ENCODE measurements at places on chromosomes 16 and 17.

GRCh38 chr17:79826204-79826680 is 13.0 kb downstream of the CBX4 start:
- DNase-seq = no peak

- peak; percentile 27 for DNase-seq
Observed at GRCh38 chr17:75511610-75512575, 3.4 kb downstream of the CASKIN2 start.

- no peak for DNase-seq
Observed at GRCh38 chr17:80126449-80126715, 20.5 kb downstream of the EIF4A3 start.

DNA sequence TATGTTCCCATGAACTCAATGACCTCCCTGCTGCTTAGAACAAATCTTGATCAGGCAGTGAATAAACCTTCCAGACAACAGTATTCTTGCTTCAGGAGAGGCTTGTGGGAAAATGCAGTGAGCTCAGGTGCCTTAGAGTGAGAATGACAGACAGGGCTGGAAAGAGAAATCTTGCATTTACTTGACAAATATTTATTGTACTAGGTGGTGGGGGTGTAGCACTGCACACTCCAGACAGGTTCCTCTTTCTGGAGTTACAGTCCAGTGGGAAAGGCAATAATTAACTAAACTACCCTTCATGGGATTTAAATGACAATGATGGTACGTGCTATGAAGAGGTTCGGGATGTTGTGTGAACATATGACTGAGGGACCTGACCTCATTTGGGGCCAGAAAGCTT is 182.9 kb downstream of the SHISA9 start:
- no peak for DNase-seq

DNA sequence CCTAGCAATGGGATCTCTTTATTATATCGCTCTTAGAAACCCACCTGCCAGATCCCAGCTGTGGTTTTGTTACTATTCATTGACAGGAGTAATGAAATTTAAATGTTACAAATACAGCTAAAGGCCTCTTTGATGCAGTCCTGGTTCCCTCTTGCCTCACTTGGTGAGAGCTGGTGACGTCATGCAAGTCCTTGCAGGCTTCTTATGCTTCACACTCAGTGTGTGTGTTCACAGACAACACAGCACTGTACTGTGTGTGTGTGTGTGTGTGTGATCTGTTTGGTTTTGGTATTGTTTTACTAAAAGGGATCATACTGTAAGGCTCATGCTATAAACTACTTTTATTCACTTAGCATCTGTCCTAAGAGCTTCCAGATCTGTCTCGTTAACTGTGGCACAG is 75.0 kb downstream of the USP22 start:
- DNase-seq = no peak

- DNase-seq = no peak
Observed at GRCh38 chr17:74816905-74817620, 40.9 kb upstream of the NAT9 start.

GRCh38 chr17:68910789-68911431 is 44.3 kb downstream of the ABCA8 start:
- no peak for DNase-seq

GRCh38 chr16:13607289-13607688 is 312.7 kb upstream of the ERCC4 start:
- DNase-seq = no peak

GRCh38 chr17:81040791-81041337 is 5.9 kb downstream of the BAIAP2 start:
- peak; percentile 13 for DNase-seq

DNA sequence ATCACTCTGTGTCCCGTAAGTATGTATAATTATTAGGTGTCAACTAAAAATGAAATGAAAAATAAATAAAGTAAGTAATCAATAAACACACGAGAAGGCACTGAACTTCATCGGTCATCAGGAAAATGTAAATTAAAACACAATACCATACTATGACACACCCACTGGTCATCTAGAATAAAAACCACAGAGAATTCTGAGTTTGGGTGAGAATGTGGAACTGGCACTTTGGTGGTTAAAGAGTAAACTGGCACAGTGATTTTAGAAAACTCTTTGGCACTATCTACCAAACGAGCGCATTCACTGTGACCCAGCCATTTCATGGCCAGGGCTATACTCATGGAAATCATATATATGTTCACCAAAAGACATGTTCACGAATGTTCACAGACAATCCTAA is 98.2 kb downstream of the HS3ST3A1 start:
- peak; percentile 17 for DNase-seq

- DNase-seq = no peak
Observed at GRCh38 chr17:44655983-44656710, at the start of gene MEIOC. MEIOC (plus strand) TSS chr17:44656468; CDS start chr17:44656614, 146 bp downstream.

- no peak for DNase-seq
Observed at GRCh38 chr16:11857161-11857560, 5.8 kb upstream of the RSL1D1 start.

GRCh38 chr17:13587487-13588338 is 14.0 kb downstream of the HS3ST3A1 start:
- DNase-seq = no peak

DNA sequence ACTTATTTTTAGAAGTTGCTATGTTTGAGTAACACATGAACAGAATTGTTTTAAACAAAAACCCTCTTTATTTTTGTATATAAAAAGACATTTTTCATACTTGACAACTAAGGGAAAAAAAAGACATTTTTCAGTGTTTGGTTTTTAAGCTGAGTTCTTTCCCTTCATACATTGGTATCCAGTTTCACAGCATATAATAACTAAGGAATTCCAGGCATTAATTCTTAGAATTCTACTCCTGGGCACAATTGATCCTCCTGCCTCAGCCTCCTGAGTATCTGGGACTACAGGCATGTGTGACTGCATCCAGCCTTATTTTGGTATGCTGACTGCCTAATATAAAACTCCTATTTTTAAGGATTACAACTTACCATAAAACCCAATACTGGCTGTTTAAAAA is 8.4 kb downstream of the FBXO47 start:
- DNase-seq = no peak

GRCh38 chr17:78407387-78408000 is 29.0 kb downstream of the PGS1 start:
- no peak for DNase-seq

DNA sequence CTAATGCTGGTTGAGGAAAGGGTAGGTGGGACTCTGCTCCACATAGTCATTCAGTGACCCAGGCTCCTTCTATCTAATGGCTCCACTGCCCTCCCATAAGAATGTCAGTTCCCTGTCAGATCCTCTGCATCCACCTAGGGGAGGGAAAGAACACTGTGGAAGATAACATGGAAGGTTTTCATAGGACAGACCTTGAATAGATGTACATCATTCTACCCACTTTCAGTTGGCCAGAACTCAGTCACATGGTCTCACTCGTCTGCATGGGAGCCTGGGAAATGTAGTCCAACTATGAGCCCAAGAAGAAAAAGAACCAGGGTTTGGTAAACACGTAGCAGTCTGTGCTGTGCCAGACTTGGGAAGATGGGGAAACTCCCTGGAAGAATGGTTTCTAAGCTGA is 27.1 kb upstream of the SCNN1B start:
- no peak for DNase-seq

GRCh38 chr17:17380145-17380925 is 77.2 kb downstream of the NT5M start:
- DNase-seq = no peak

DNA sequence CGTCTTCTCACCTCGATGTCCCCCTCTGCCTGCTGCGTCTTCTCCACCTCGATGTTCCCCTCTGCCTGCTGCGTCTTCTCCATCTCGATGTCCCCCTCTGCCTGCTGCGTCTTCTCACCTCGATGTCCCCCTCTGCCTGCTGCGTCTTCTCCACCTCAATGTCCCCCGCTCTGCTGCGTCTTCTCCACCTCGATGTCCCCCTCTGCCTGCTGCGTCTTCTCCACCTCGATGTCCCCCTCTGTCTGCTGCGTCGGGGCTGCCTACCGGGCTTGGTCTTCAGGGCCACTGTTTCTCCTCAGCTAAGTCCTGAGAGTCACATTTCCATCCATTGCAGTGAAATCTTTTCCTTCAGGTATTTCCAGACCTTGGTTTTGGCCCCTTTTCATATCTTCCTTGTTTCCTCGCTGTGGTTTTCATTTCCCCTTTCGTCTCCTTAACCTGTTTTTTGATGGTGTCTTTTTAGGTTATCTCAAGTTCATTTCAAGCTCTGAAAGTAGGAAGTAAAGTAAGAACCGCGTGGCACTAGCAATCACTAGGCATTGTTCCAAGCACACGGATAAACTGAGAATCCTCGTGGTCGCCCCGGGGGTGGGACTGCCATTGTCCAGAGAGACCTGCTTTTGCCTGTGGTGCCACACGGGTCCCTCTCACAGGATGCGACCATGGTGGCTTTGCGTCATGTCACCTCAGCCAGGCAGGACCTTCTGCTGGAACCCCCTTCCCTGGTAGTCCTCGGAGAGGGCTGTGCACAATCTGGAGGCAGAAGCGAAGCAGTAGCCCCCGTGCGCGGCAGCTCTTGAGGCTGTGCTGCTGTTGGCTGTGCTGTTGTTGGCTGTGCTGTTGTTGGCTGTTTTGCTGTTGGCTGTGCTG is 9.5 kb upstream of the ZNF750 start:
- no peak for DNase-seq
